ENCODE measurements at places on chromosomes 3 and 15. TPM values are rescaled to one million over a fixed set of nuclear protein-coding genes. Genes with fewer than 3 reads are reported as not detected.

The GUCA1C gene
- total RNA-seq: not detected

The HCN4 gene
- 7.6 TPM for total RNA-seq

DNA sequence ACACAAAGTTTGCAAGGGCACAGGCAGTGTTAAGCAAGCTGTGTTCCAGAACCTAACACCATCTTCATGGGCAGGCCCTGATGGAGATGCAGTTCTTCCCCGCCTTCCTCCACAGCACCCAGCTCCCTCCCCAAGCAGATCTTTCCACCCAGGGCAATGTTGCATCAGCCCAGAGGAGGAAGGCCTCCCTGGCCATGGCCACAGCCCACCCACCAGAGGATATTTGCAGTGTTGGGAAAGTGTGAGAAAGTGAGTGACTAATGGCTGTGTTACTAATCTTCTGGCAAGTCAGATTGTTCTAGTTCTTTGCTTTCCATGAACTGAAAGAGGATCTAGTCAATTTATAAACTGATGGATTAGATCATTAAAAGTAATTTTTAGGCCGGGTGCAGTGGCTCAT is 42.0 kb upstream of the ATP10A start:
- no peaks in the 10 kb centered on the region for H3K4me1 ChIP-seq
- no peaks in the 10 kb centered on the region for H3K36me3 ChIP-seq
- H3K4me3 ChIP-seq: no peak overlapping the region
- H3K27me3 ChIP-seq: no peaks in the 10 kb centered on the region
- no peak overlapping the region for H3K27ac ChIP-seq

The AADACL2 gene
- total RNA-seq: not detected

DNA sequence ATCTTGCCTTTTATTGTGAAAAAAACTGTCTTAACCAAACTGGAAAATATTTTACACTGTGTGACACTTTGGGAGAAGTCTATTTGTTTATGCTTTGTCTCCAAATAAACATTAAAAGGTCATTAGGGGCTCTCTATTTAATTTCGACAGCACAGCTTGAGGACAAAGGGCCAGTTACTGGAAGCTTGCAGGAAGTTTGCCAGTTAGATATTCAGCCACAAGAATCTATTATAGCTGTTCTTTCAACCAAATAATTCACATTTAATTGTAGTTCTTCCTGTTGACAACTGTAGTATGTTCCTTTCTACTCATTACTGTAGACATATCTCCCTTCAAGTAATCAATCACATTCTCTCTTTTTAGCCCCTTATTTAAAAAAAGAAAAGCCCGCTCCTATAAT is 6.1 kb downstream of the CP start:
- no peak overlapping the region for H3K27ac ChIP-seq
- no peak for DNase-seq
- no peaks in the 10 kb centered on the region for H3K27me3 ChIP-seq
- H3K4me1 ChIP-seq: no peaks in the 10 kb centered on the region
- H3K4me3 ChIP-seq: no peak overlapping the region

GRCh38 chr3:10370429-10370828 is 49.5 kb upstream of the SEC13 start:
- no peaks in the 10 kb centered on the region for H3K4me1 ChIP-seq
- no peaks in the 10 kb centered on the region for H3K36me3 ChIP-seq
- H3K27ac ChIP-seq: no peak overlapping the region
- H3K27me3 ChIP-seq: no peaks in the 10 kb centered on the region
- no peak overlapping the region for H3K4me3 ChIP-seq

DNA sequence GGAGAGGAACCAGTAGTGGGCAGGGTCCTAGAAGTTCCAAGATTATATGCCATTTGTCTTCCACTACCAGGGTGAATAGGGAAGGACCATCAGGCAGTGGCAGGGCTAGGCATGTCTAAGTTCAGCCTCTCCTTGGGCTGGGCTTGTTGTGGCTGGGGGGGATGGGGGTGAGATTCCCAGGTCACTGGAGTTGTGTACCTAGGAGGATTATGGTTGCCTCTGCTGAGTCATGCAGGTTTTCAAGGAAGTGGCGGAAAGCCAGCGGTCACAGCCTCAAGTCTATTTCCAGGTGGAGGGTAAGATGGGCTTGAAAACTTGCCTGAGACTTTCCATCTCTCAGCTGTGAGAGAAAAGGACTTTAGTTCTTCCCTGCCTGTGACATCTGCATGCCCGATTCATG is 1407.1 kb downstream of the SI start:
- no peaks in the 10 kb centered on the region for H3K36me3 ChIP-seq
- H3K4me3 ChIP-seq: no peak overlapping the region
- H3K27ac ChIP-seq: no peak overlapping the region
- no peaks in the 10 kb centered on the region for H3K4me1 ChIP-seq
- DNase-seq: no peak
- no peaks in the 10 kb centered on the region for H3K27me3 ChIP-seq

DNA sequence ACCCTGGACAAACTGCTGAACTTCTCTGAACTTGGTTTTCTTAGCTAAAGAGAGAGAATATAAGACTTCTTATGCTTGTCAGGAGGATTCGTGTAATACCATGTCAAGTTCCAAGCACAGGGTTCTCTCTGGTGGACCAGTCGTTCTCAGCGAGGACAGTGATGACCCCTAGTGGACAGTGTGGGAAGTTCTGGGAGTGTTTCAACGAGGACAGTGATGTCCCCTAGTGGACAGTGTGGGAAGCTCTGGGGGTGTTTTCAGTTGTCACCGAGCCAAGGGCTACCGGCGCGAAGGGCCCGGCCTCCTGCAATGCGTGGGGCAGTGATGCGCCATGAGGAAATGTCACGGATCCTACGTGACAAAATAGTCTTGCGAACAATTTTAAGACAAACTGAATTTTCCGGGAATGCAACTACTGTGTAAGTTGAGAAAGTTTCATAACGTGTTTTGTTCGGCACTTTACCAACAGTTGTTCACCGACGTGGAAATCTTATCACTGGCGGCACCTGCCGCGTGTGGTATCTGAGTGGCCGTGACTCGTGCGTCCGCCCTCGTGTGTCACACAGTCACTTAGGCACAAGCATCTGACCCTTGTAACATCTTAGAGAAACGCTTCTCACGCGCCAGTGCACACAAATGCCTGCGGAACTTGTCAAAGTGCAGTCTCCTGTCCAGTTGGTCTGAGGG is 39.3 kb upstream of the MUC4 start:
- H3K27me3 ChIP-seq: no peaks in the 10 kb centered on the region
- DNase-seq: peak; percentile 78
- no peaks in the 10 kb centered on the region for H3K36me3 ChIP-seq
- H3K4me1 ChIP-seq: peaks cover 4% of the 10 kb centered on the region
- H3K27ac ChIP-seq: no peak overlapping the region

The FGF7 gene
- total RNA-seq: 19.8 TPM

DNA sequence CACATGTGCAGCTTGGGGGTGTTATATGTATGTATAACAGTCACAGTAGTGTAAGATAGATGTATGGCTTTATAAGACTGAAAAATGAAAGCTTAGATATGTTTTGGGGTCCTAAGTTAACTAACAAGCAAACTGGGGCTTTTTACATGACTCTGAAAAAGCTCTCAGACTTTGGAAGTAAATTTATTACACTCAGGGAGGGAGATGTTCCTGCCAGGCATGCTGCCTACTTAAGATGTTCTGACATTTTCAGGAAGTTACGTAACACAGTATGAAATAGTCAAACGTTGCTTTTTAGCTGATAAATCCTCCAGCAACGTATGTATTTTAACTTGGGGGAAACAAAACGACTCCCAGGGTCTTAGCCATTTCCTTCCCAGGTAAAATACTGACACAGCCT is 1.7 kb upstream of the IFT57 start:
- H3K27me3 ChIP-seq: no peaks in the 10 kb centered on the region
- no peaks in the 10 kb centered on the region for H3K36me3 ChIP-seq
- H3K27ac ChIP-seq: no peak overlapping the region
- DNase-seq: no peak
- no peaks in the 10 kb centered on the region for H3K4me1 ChIP-seq

DNA sequence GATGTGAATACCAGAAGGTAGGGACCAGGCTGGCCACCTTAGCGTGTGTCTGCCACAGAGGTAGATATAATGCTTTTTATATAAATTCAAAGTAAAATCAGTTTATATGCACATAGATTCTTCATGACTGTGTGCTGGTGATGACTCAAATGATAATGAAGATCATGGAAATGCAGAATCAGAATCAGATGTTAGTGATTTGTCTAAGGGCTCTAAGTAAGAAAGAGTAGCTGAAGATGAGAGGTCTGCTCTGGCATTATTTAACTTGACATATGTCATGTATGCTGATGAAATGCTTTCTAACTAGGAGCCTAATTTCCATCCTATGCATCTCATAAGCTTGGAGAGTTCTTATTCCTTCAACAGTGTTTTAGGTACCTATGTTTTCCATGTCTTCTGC is 50.3 kb upstream of the DPH6 start:
- no peak overlapping the region for H3K4me3 ChIP-seq
- H3K27ac ChIP-seq: no peak overlapping the region
- H3K4me1 ChIP-seq: no peaks in the 10 kb centered on the region

GRCh38 chr15:89198934-89199333 is 22.4 kb downstream of the RLBP1 start:
- peaks cover 71% of the 10 kb centered on the region for H3K36me3 ChIP-seq
- H3K27me3 ChIP-seq: no peaks in the 10 kb centered on the region
- H3K27ac ChIP-seq: peak overlapping the region; percentile 69
- no peak for DNase-seq

The FAM107A gene
- 68.2 TPM for total RNA-seq

DNA sequence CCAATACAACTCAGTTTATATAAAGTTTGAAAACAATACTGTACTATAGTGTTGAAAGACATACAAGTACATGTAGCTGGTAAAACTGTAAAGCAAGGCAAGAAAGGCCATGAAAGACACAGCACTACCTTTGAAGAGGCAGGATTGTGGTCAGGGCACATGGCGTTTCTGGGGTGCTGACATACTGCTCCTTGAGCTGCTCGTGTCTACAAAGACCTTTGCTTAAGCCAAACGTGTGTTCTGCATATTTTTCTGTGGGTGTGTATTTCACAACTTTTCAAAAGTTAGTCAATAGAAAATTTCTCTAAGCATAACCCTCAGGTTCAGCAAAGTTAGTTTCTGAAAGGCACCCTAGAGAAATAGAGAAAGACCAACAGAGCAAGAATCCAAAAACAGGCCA is 14.1 kb upstream of the TOPAZ1 start:
- no peaks in the 10 kb centered on the region for H3K36me3 ChIP-seq
- no peaks in the 10 kb centered on the region for H3K4me1 ChIP-seq
- no peak overlapping the region for H3K4me3 ChIP-seq
- H3K27ac ChIP-seq: no peak overlapping the region
- H3K27me3 ChIP-seq: no peaks in the 10 kb centered on the region

The P3H2 gene
- 4.3 TPM for total RNA-seq

GRCh38 chr15:75830910-75831805 is 12.1 kb upstream of the UBE2Q2 start:
- no peak overlapping the region for H3K27ac ChIP-seq
- H3K36me3 ChIP-seq: no peaks in the 10 kb centered on the region
- no peak overlapping the region for H3K4me3 ChIP-seq
- H3K27me3 ChIP-seq: no peaks in the 10 kb centered on the region
- no peak for DNase-seq
- H3K4me1 ChIP-seq: no peaks in the 10 kb centered on the region

- H3K4me3 ChIP-seq: no peak overlapping the region
- peaks cover 25% of the 10 kb centered on the region for H3K4me1 ChIP-seq
- H3K27me3 ChIP-seq: no peaks in the 10 kb centered on the region
These were observed 3.8 kb upstream of the ACAD9 start for GRCh38 chr3:128875556-128876120.

- H3K4me3 ChIP-seq: no peak overlapping the region
- H3K4me1 ChIP-seq: no peaks in the 10 kb centered on the region
- H3K27ac ChIP-seq: peak overlapping the region; percentile 79
These were observed 4.4 kb upstream of the CLEC3B start for GRCh38 chr3:45021524-45022297.

- H3K4me3 ChIP-seq: no peak overlapping the region
- no peaks in the 10 kb centered on the region for H3K4me1 ChIP-seq
- no peak overlapping the region for H3K27ac ChIP-seq
- no peaks in the 10 kb centered on the region for H3K36me3 ChIP-seq
These were observed 308.2 kb downstream of the CTNNB1 start for GRCh38 chr3:41507336-41508062.

The GATM gene
- total RNA-seq: 18.5 TPM

GRCh38 chr3:160885791-160886286 is 129.8 kb downstream of the PPM1L start:
- no peak overlapping the region for H3K27ac ChIP-seq
- no peaks in the 10 kb centered on the region for H3K36me3 ChIP-seq
- peak; percentile 79 for DNase-seq
- no peak overlapping the region for H3K4me3 ChIP-seq

The GREM1 gene
- not detected for total RNA-seq

GRCh38 chr3:144557515-144557914 is 585.9 kb downstream of the DIPK2A start:
- H3K4me1 ChIP-seq: no peaks in the 10 kb centered on the region
- no peak overlapping the region for H3K4me3 ChIP-seq
- no peak for DNase-seq
- no peaks in the 10 kb centered on the region for H3K27me3 ChIP-seq
- H3K27ac ChIP-seq: no peak overlapping the region
- H3K36me3 ChIP-seq: no peaks in the 10 kb centered on the region

GRCh38 chr3:27646896-27647295 is 75.2 kb downstream of the EOMES start:
- H3K27me3 ChIP-seq: no peaks in the 10 kb centered on the region
- DNase-seq: no peak
- H3K4me1 ChIP-seq: no peaks in the 10 kb centered on the region
- no peak overlapping the region for H3K4me3 ChIP-seq
- no peak overlapping the region for H3K27ac ChIP-seq

GRCh38 chr3:126945891-126946290 is 37.0 kb upstream of the PLXNA1 start:
- no peak for DNase-seq
- no peaks in the 10 kb centered on the region for H3K27me3 ChIP-seq
- H3K36me3 ChIP-seq: no peaks in the 10 kb centered on the region
- H3K27ac ChIP-seq: no peak overlapping the region
- H3K4me1 ChIP-seq: peaks cover 13% of the 10 kb centered on the region

DNA sequence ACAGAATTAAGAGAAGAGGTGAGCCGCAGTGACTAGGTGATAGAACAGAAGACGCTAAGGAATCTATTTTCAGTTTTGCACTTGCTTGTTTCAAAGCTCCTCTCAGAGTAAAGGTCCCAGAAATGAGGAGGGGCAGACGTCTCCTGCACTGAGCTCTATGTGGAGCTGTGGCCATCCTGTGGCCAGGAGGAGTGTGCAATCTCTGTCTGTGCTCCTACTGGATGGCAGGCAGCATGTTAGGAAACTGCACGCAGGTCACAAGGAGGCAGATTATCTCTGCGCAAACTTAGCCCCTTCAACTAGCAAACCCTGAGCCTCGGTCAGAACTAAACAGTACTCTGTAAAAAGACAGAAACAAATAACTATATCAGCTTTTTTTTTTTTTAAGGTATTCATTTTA is 31.1 kb upstream of the PPIB start:
- H3K36me3 ChIP-seq: peaks cover 6% of the 10 kb centered on the region
- H3K27me3 ChIP-seq: no peaks in the 10 kb centered on the region
- no peak overlapping the region for H3K4me3 ChIP-seq
- H3K4me1 ChIP-seq: no peaks in the 10 kb centered on the region
- DNase-seq: no peak

The CAV3 gene
- total RNA-seq: 37.8 TPM

The FBXO45 gene
- 7.3 TPM for total RNA-seq

The NR2E3 gene
- total RNA-seq: not detected

- no peak overlapping the region for H3K27ac ChIP-seq
- H3K27me3 ChIP-seq: no peaks in the 10 kb centered on the region
- no peaks in the 10 kb centered on the region for H3K4me1 ChIP-seq
These were observed 60.1 kb downstream of the CAPN3 start for GRCh38 chr15:42419369-42419768.

GRCh38 chr3:126773783-126774182 is 69.7 kb downstream of the CHCHD6 start:
- no peaks in the 10 kb centered on the region for H3K27me3 ChIP-seq
- no peaks in the 10 kb centered on the region for H3K4me1 ChIP-seq
- H3K36me3 ChIP-seq: no peaks in the 10 kb centered on the region
- no peak overlapping the region for H3K27ac ChIP-seq
- DNase-seq: no peak
- no peak overlapping the region for H3K4me3 ChIP-seq
